ENCODE measurements at places on chromosomes 4 and X.

DNA sequence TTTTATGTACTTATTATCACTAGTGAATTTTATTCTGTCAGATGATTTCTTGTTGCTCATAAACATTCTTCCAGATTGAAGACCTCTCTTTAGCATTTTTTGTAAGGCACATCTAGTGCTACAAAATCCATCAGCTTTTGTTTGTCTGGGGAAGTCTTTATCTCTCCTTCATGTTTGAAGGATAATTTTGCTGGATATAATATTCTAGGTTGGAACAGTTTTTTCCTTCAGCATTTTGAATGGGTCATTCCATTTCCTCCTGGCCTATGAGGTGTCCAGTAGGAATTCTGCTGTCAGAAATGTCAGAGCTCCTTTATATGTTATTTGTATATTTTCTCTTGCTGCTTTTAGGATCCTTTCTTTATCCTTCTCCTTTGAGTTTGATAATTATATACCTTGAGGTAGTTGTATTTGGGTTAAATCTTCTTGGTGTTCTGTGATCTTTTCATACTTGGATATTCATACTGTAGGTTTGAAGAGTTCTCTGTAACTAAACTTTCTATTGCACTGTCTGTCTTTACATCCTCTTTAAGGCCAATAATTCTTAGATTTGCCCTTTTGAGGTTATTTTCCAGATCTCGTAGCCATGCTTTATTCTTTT is 58.3 kb downstream of the PTPN13 start:
- DNase-seq = no peak

- no peak for DNase-seq
These were observed 153.0 kb downstream of the SMIM20 start for GRCh38 chr4:26067035-26067434.

- no peak for DNase-seq
These were observed 147.2 kb downstream of the AFF2 start for GRCh38 chrX:148647651-148648050.

GRCh38 chr4:142493255-142494110 is 352.6 kb downstream of the INPP4B start:
- DNase-seq = no peak

DNA sequence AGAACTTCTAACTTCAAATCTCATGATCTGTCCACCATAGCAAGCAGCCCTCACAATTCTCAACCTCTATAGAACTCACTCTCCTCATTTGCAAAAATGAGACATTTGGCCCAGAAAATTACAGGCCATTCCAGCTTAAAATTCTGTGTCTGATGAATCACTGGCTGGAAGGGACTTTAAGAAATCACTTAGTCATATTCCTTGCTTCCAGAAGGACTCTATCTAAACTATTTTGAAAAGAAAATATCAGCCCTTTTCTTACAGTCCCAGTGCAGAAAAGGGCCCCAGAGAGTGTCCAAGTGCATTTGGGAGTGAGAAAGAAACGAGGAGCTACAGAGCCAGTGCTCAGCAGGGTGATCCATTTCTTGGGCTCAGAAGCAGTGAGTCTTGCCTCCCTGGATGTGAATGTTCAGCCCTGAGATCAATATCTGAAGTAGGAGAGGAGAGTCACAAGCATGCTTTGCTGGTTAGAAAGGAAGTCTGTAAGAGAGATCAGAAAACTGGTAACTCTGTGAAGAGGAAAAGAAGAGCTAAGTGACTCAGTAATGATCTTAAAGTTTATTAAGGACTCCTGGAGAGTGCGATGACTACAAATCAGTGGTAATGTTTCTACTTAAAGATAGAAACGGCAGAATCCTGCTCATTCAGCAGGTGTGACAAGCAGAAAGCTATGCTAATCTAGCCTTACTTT is 139.8 kb downstream of the PALLD start:
- DNase-seq = no peak

DNA sequence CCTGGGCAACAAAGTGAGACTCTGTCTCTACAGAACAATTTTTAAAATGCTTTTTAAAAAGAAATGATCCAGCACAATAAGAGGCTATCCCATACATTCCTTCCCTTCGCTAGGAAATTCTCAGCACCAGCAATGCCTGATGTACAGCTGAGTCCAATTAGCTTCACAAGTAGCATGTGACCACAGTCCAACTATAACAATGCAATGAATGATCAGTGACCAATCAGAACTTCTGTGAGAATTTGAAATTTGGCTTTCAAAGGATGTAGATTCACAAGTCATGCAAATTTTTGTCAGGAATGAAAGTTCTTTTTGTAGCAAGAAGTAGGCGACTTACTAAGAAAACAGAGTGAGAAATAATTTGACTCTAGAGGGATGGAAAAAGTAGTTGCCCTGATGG is 278.5 kb upstream of the UGT8 start:
- DNase-seq = no peak

DNA sequence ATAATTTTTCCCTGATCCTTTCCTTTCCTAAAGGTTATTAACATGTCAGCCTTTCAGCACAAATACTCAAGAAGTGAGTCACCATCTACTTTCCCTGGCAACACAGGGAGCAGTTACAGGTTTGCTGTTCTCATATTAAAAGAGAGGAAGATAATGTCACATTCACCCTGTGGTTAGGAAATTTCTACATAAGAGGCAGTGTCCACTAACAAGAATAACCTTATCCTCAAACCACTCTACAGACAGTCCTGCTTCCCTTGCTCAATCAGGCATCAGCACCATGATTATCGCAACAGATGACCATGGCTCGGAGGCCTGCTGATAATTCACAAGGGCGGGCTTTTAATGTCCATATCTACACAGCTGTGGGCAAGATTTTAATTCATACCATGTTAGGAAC is 30.9 kb downstream of the RNF150 start:
- DNase-seq = no peak

DNA sequence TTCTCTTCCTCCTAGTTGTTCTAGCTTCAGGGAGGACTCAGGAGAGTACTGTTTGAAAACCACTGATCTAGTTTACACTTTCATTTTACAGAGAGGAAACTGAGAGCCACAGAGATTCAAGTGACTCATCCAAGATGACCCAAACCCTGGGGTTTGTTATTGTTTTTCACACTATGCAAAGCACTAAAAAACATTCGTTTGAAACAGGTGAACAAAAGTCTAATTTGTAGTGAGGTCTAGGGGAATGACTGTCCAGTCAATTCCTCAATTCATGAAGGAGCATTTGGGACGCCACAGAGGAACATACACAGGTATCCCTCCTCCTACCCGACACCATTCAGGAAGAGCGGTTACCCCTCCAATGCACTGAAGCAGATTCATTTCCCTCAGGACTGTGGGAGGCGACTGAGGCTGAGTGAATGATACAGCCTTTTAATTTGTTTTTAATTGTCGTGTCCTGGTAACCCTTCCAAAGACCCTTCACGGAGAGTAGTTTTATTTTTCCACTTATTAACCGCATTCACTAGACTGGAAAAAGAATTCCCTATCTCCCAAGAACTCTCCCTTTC is 30.3 kb downstream of the TLR10 start:
- DNase-seq = no peak

GRCh38 chr4:156252358-156252921 is 298.8 kb upstream of the CTSO start:
- DNase-seq = no peak

DNA sequence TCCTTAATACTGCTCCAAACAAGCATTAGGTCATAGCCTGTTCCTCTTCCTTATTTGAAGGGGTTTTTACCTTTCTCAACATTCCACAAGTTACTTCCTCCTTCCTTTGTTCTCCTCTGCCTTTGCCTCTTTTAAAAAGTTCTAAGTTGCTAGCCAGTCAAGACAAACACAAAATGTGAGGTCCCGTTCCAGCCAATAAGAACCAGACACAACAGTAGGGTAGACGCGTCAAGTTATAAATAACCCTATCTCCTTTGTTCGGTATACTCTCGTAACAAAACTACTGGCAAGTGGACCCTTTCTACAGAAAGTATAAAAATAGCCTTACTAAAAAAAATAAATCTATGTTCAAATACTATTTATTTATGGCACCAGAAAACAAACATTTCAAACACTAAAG is 6.3 kb upstream of the ACE2 start:
- no peak for DNase-seq

DNA sequence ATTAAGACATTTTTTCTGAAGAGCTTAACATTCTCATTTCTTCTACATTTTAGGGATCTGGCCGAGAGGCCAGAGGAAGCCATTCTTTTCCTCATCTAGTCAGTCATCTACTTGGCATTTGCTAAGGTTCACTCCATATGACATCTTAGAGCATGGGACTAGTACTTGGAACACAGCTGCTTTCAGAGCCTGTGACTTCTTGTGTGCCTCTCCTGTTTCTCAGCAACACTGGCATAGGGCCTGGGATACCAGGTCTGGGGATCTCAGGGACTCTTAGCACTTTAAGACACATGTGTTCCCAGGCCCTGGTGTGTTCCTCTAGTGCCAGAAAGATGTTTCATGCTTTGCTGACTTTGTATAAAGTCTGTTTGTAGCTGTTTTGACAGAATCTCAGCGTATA is 7.3 kb downstream of the PLP1 start:
- no peak for DNase-seq

GRCh38 chrX:77174680-77175519 is 272.3 kb upstream of the FGF16 start:
- no peak for DNase-seq

DNA sequence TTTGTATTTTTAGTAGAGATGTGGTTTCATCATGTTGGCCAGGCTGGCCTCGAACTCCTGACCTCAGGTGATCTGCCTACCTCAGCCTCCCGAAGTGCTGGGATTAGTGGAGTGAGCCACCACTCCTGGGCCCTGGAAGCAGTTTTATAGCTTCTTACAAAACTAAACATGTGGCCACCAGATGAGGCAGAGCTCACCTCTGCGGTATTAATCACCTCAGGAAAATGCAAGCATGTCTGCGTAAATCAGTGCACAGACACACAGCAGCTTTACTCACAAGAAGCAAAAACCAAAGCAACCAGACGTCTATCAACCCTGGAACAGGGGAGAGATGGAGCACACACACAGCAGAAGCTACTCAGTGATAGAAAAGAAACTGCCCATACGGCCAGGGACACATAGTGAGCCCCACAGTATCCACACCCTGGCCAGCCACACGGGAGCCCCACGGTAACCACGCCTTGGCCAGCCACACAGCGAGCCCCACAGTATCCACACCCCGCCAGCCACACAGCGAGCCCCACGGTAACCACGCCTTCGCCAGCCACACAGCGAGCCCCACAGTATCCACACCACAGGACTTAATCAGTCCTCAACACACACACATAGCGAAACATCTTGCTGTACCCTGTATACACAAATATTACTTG is 30.2 kb downstream of the PPP2R3B start:
- no peak for DNase-seq

DNA sequence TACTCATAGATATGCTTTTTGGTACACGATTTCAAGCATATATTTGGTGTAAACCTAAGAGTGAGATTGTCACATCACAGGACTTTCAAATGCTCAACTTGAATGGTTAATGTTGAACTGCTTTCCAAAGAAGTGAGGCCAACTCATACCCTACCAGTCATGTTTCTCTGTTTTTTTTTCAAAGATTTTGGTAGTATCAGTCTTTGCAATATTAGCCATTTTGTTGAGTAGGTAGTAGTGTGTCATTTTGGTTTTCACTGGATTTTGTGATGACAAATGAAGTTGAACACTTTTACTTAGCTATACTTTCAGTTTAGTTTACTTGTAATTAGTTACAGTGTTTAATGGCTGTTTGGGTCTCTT is 12.5 kb upstream of the HS3ST1 start:
- DNase-seq = no peak

GRCh38 chrX:149961572-149961971 is 23.3 kb upstream of the EOLA2 start:
- no peak for DNase-seq

DNA sequence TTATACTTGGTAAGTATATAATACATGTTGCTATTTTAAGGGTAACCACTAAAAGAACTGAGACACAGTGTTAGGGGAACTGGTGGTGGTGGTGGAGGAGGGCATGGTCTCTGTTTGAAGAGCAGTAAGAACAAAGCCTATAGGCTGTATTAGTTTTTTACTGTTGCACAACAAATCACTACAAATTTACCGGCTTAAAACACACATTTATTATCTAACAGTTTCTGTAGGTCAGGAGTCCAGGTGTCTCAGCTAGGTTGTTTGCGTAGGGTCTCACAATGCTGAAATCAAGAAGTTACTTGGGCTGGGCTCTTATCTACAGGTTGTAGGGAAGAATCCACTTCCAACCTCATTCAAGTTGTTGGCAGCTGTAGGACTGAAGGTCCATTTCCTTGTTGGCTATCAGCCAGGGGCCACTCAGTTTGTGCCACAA is 52.6 kb downstream of the CASK start:
- DNase-seq = no peak

DNA sequence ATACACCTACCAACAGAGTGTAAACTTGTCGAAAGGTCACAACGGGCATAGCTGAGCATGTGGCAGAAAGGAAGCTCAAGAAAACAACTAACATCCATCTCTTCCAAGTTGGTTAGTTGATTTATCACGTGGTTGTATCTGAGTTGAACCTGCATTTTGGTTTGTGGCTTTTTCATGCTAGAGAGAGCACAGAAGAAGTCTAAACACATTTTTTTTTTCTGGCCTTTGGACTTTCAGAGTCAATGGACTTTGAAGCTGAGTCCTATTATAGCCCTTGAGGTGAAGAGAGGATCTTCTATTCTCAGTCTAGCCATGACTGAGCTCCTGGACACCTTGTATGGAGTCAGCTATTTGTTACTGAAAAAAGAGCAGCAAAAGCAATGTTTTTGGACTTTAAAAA is 150.6 kb upstream of the TRPC5 start:
- DNase-seq = no peak

- no peak for DNase-seq
These were observed 13.7 kb downstream of the ADH6 start for GRCh38 chr4:99205153-99205979.

DNA sequence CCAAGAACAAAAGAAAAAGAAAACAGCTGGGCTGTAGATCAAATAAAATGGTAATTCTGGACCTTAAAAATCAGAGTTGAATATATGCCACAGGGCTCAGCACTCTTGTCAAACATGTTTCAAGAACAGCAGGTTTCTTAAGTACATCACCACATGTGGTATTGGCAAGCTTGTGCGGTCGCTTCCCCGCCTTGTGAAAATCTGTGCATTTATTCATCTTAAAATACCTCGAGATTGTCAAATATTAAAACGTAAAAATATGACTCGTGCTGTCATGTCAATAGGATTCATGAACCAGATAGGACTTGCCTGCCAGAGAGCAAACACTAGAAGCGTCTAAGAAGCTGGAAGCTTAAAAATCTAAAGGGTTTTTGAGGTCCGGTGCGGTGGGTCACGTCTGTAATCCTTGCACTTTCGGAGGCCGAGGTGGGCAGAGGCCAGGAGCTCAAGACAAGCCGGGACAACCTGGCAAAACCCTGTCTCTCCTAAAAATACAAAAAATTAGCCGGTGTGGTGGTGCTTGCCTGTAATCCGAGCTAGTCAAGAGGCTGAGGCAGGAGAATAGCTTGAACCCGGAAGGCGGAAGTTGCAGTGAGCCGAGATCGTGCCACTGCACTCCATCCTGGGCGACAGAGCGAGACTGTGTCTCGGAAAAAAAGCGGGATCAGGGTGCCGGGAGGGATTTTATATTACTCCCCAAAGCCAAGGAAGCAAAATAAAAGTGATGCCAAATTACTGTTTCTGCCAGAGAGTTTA is 40.2 kb upstream of the TMEM154 start:
- DNase-seq = no peak

- no peak for DNase-seq
These were observed 3.1 kb downstream of the MTMR1 start for GRCh38 chrX:150696331-150696730.
